Fibroblast of lung (primary cell): ENCODE measurements at places on chromosomes 2 and 18.

GRCh38 chr18:56445422-56445821, 193.0 kb downstream of the TXNL1 start:
- no peaks in the 10 kb centered on the region for H3K36me3 ChIP-seq
- no peak for DNase-seq
- H3K27ac ChIP-seq, result no peak overlapping the region
- H3K4me3 ChIP-seq, result no peak overlapping the region

DNA sequence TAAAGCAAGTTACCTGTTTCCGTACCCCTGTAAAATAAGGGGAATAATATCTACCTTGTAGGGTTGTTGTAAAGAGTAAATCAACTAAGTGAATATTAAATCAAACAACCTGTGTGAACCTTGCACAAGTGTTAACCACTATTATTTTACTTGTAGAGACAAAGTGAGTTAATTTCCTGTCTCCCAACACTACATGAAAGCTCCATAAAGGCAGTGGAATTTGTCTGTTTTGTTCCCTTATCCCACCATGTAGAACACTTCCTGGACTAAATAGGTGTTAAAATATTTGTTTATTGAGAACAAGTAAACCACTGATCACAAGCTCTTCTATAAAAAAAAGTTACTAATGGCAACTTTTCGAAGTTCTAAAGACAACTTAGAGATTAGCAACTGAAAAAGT, 3.3 kb downstream of the ARL5A start:
- no peaks in the 10 kb centered on the region for H3K27me3 ChIP-seq
- no peak overlapping the region for H3K27ac ChIP-seq
- peaks cover 6% of the 10 kb centered on the region for H3K4me1 ChIP-seq
- DNase-seq, result no peak
- no peaks in the 10 kb centered on the region for H3K36me3 ChIP-seq
- H3K4me3 ChIP-seq, result no peak overlapping the region

DNA sequence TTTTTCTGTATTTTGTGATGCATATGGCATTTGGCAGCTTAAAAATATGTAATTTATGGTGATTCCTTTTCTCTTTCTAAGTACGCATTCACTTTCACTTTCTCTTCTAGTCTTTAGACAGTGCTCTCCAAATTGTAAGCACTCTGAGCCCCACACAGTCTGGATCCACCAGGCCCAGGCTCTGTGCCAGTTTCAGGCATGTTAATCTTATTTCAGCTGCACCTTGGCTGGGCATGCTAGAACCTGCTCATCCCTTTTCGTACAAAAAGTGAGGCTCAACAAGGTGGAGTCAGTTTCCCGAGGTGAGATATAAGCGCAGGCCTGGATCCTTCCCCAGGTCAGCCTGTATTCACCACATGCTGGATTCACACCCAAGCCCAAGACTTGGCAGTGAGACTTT, 203.9 kb downstream of the MTX2 start:
- peak; percentile 26 for DNase-seq
- no peaks in the 10 kb centered on the region for H3K4me1 ChIP-seq
- H3K27ac ChIP-seq, result no peak overlapping the region
- H3K27me3 ChIP-seq, result no peaks in the 10 kb centered on the region

GRCh38 chr2:216351172-216351925, 20.9 kb downstream of the MARCHF4 start:
- H3K4me1 ChIP-seq, result peaks cover 25% of the 10 kb centered on the region
- peak overlapping the region; percentile 7 for H3K27ac ChIP-seq
- no peak overlapping the region for H3K4me3 ChIP-seq
- peak; percentile 21 for DNase-seq

GRCh38 chr2:178517496-178517895, 37.2 kb downstream of the PLEKHA3 start:
- no peaks in the 10 kb centered on the region for H3K27me3 ChIP-seq
- no peaks in the 10 kb centered on the region for H3K4me1 ChIP-seq
- no peak overlapping the region for H3K4me3 ChIP-seq

DNA sequence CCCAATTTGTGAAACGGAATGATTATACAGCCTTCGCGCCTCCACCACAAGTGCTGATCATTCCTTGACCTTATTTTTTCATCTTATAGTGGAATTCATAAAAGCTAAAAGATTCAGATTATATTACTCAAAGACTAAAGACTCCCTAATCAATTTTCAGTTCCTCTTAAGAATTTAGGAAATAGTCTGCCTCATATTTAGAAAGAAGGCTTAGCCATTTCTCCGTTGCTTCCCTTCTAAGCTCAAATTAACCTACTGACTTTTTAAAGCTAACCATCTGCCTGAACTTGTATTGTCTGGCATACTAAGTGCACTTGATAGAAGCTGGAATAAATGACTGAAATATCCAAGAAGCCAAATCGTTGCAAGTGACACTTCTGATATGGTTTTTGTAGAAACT, 44.7 kb downstream of the HNRNPLL start:
- peaks cover 3% of the 10 kb centered on the region for H3K36me3 ChIP-seq
- no peak overlapping the region for H3K27ac ChIP-seq
- no peaks in the 10 kb centered on the region for H3K27me3 ChIP-seq
- DNase-seq, result no peak
- no peaks in the 10 kb centered on the region for H3K4me1 ChIP-seq
